Left lung (tissue), 14 donors: ENCODE measurements at places on chromosomes 5 and 9. TPM values are rescaled to one million over a fixed set of nuclear protein-coding genes. Genes with fewer than 3 reads are reported as not detected.

Gene LCN15
- total RNA-seq: not detected

Gene SPAAR
- total RNA-seq: 5.4 TPM

Gene SLC1A3
- 31.7 TPM for total RNA-seq

GRCh38 chr9:4830699-4831098, 38.0 kb downstream of the RCL1 start:
- H3K27me3 ChIP-seq: no peaks in the 10 kb centered on the region
- no peak for DNase-seq
- no peak overlapping the region for H3K27ac ChIP-seq

DNA sequence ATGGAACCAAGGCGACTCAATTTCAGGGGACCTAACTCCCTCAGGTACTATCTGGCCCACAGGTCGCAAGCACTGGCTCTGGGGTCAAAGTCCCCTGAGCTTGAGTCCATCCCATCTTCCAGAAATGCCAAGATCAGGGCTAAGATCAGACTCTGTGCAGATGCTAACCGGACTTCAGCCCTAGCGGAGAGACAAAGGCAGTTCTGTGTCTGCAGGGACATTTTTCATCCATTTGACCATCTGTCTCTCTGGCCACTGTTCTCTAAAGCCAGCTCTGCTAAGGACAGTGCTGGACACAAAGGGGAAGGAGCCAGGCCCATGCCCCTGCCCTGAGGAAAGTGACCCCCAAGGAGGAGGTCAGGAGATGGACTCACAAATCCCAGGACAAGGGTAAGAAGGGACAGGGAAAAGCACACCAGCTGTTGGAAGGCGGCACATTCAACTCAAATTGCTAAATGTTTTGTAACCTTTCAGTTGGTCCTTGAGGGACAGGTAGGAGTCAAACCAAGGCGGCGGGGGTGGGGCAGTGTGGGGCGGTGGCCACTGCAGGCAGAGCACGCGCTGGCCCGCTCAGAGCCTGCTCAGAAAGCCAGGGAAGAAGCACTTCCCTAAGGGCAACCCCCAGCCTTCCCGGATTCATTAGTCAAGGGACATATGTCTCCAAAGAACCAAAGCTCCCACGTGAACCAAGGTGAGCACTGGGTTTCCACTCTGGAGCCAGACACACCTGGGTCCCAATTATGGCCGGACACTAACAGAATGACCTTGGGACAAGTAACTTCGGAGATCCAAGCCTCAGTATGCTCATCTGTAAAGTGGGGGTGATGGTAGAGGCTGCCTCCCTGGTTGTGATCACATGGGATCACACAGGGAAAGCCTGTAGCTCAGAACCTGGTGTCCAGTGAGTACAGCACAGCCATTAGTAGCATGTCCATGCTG, 42.8 kb downstream of the STK10 start:
- DNase-seq: no peak
- peaks cover 33% of the 10 kb centered on the region for H3K36me3 ChIP-seq
- no peak overlapping the region for H3K4me3 ChIP-seq
- H3K27me3 ChIP-seq: no peaks in the 10 kb centered on the region
- H3K4me1 ChIP-seq: peaks cover 63% of the 10 kb centered on the region

DNA sequence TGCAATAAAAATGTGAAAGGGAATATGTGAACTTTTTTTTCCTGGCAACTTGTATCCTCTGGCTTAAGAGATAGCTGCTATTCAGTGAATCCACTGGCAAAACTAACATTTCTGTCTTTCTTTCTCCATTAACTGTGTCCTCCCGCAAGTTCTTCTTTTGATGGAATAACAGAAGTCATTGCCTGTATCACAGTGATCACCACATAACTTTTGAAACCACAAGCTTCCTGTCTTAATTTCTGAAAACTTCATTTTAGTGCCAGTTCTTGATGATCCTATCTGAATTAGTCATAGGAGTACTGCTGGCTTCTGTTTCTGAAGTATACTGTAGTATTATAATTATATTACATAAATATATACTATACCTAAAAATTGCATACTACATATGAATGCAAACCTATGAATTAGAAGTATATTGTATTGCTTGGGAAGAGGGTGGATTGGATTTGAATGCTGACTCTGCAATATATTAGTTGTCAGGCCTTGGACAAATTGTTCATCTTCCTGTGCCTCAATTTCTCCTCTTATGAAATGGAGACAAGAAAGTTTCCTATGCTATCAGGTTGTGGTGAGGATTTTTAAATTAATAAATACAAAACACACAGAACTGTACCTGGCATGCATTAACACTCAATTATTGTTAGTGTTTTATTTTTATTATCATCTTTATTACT, 441.6 kb downstream of the CETN3 start:
- H3K27ac ChIP-seq: no peak overlapping the region
- H3K4me1 ChIP-seq: no peaks in the 10 kb centered on the region
- H3K4me3 ChIP-seq: no peak overlapping the region
- H3K36me3 ChIP-seq: no peaks in the 10 kb centered on the region
- no peak for DNase-seq
- no peaks in the 10 kb centered on the region for H3K27me3 ChIP-seq

- no peak for DNase-seq
- H3K27me3 ChIP-seq: no peaks in the 10 kb centered on the region
- H3K36me3 ChIP-seq: no peaks in the 10 kb centered on the region
- H3K4me1 ChIP-seq: no peaks in the 10 kb centered on the region
- H3K27ac ChIP-seq: no peak overlapping the region
These were observed 12.7 kb upstream of the FCN1 start for GRCh38 chr9:134930398-134930797.

GRCh38 chr5:51185850-51186329, 197.4 kb upstream of the ISL1 start:
- no peaks in the 10 kb centered on the region for H3K36me3 ChIP-seq
- DNase-seq: no peak
- H3K27me3 ChIP-seq: no peaks in the 10 kb centered on the region
- no peak overlapping the region for H3K4me3 ChIP-seq

DNA sequence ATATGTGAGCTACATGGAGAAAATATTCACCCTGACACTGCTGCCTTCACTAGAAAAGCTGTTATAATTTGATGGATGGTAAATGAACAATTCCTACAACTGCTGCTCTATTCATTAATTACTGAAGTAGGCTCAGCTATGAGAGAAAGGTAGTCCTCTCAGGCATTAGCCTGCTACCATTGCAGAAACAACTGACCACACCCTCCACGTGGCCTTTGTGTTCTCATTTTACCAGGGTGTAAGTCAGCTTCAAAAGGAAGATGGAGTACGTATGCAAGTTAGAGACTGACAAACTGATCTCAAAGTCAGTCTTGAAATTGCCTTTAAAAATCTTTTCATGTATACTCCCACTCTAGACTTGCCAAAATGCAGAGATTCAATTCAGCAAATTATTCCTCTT, 26.3 kb upstream of the TPD52L3 start:
- H3K36me3 ChIP-seq: no peaks in the 10 kb centered on the region
- H3K27ac ChIP-seq: no peak overlapping the region
- H3K27me3 ChIP-seq: no peaks in the 10 kb centered on the region
- no peak overlapping the region for H3K4me3 ChIP-seq
- no peak for DNase-seq

GRCh38 chr5:150112201-150113046, 26.1 kb upstream of the CSF1R start:
- H3K36me3 ChIP-seq: peaks cover 3% of the 10 kb centered on the region
- no peaks in the 10 kb centered on the region for H3K27me3 ChIP-seq
- no peak for DNase-seq
- peak overlapping the region; percentile 56 for H3K27ac ChIP-seq
- peaks cover 5% of the 10 kb centered on the region for H3K4me1 ChIP-seq
- H3K4me3 ChIP-seq: no peak overlapping the region
